NCI-H1436 treated with DMSO at 0.1 percent for 48 hours (cell line): ENCODE measurements at places on chromosomes 3 and 15.

GRCh38 chr15:101445562-101446517 lies 43.7 kb downstream of the PCSK6 start:
- no peak for DNase-seq

DNA sequence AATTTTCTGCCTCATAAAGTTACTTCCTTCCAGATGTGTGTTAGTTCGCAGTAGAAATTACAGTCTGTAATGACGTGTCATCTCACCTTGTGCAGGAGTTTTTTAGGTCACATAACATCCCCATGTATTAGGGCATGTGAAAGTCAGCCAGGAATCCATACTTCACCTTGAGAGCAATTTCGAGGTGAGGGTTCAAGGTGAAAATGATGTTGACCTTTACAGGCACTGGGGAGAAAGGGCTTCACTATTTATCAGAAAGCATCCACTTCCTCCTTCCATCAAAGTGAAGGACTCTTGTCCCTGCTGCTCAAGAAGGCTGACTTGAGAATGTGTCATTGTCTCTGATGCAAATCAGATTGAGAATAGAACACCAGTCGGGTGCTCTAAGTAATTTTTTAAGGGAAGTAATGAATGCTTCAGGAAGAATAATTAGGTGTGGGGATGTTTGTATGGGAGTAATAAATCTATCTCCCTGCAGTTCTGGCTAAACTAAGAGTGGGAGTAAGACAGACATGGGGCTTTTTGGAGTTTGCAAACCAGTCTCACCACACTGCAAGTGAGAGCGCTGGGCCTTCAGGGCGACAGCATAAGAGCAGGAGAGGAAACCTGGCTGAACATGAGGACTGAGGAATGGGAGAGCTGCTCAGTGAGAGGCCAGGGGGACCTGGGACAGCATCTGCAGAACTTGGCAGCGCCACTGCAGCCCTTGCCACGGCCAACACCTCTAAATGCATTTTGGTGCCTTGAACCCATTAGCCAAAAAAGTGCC lies 85.9 kb upstream of the IL12A start:
- DNase-seq: no peak

- no peak for DNase-seq
Observed at GRCh38 chr3:134600206-134600605, 50.6 kb downstream of the KY start.

GRCh38 chr3:193342551-193342950 lies 36.0 kb downstream of the ATP13A5 start:
- DNase-seq: no peak

GRCh38 chr3:183638101-183638852 lies 2.9 kb downstream of the KLHL24 start:
- DNase-seq: no peak

GRCh38 chr15:97750060-97750459 lies 210.4 kb upstream of the ARRDC4 start:
- no peak for DNase-seq

GRCh38 chr3:191020730-191021396 lies 158.4 kb upstream of the GMNC start:
- DNase-seq: no peak

DNA sequence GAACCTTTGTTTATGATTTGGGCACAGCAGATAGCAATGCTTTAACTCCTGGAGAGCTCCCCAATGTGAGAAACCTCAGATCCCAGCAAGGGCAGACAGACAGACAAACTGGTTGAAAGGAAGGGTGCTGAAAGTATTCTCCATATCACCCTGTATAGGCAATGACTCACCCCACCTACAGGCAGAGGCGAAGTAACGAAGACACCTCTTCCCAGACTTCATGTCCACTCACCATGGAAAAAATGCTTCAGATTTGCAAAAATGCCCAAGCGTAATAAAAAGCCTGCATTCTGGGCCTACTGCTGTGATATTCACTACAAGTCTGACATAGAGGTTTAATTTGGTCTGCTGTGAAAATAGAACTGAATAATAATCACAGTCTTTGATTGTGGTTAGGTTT lies 50.5 kb downstream of the THBS1 start:
- DNase-seq: no peak
